Stimulated activated CD8-positive, alpha-beta memory T cell treated with anti-CD3 and anti-CD28 coated beads, Interleukin-12 subunit alpha, Interleukin-12 subunit beta, amount 100 ng/mL, for 1 hour (primary cell): ENCODE measurements at places on chromosomes 5 and 9.

DNA sequence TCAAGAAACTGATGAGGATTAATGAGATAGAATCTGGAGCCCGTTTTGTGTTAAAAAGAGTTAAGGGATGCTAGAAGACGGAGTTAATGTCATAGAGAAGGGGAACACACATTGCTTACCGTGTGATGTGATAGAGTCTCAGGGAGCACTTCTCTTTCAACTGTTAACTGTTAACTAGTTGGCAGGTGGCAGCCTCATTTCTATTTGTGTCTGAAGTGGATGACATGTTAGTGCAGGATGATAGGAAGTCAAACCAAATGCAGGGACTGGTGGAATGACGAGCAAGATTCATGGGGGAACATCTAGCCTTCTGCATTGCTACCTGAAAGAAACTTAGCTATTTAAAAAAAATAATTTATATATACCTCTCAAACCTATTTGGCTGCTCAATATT, 222.7 kb downstream of the MAST4 start:
- no peak for DNase-seq

- no peak for DNase-seq
These were observed 34.2 kb downstream of the MEGF10 start for GRCh38 chr5:127324756-127325155.

DNA sequence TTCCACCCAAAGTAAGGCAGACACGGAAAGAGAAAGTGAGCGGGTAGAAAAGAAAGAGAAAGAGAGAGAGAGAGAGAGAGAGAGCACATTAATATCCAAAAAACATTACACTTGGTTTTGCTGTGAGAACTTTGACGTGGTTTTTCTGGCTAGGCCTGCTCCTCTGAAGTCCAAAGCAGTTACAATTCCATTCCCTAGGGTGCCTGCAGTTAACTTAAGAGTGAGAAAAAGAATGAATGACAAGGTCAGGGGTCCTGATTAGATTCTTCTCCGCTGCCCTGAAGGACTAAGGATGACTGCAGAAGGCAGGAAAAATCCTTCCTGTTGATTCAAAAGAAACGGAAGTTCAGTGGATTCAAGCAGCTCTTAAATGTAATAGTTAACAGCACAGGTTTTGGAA, 589.8 kb downstream of the PRELID2 start:
- no peak for DNase-seq

- DNase-seq, result no peak
These were observed 76.8 kb downstream of the ZDHHC21 start for GRCh38 chr9:14616188-14616982.

- DNase-seq, result no peak
These were observed 14.8 kb upstream of the EXOC3 start for GRCh38 chr5:428219-428618.

DNA sequence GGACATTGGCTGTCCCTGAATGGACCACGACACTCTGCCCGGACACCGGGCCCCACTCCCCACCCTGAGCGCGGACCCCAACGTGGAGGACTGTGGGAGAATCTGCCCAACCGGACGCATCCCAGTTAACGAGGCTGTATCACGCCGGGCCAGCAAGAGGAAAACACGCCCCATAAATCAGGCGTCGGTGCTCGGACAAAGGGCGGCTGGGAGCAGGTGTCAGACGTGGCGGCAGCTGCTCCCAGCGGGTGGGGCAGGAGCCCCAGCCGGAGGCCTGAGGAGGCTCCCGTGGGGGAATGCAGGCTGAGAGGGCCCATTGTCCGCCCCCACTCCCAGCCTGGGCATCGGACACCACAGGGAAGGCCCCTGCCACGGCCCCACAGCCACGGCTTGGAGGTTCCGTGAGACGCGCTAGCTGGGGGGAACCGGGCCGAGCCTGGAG, 19.2 kb downstream of the NOTCH1 start:
- no peak for DNase-seq

DNA sequence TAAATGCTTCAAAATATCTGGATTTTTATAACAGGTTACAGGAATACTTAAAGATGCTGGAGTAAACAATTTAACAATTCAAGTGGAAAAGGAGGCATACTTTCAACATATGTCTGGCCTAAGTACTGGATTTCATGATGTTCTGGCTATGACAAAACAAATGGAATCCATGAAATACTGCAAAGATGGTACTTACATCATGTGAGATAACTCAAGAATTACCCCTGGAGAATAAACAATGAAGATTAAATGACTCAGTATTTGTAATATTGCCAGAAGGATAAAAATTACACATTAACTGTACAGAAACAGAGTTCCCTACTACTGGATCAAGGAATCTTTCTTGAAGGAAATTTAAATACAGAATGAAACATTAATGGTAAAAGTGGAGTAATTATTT, 35.6 kb downstream of the SLC30A5 start:
- no peak for DNase-seq

DNA sequence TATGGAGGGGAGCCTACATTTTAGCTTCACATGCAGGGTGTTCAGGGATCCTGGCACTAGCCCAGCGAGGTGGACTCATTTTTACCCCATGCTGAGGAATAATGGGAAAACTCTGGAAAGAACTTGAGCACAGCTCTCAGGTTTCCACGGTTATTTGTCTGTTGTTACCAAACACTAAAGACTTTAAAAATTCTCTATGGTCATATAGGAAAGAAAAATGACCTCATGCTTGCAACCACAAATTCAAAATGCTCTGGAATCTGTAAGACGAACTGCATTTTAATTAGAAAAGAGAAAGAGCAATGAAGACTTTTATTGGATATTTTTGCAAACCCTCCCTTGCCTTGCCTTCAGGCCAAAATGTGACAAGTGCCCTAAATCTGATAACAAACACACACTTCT, 606.9 kb downstream of the EBF1 start:
- no peak for DNase-seq

GRCh38 chr5:97046270-97046982, 96.0 kb downstream of the LIX1 start:
- no peak for DNase-seq
